HFFc6 (cell line): ENCODE measurements at places on chromosomes 13 and 19. TPM values are rescaled to one million over a fixed set of nuclear protein-coding genes. Genes with fewer than 3 reads are reported as not detected.

GRCh38 chr13:47474839-47475238, 526.2 kb downstream of the SUCLA2 start:
- H3K4me1 ChIP-seq, result peaks cover 34% of the 10 kb centered on the region
- H3K27ac ChIP-seq, result no peak overlapping the region
- H3K27me3 ChIP-seq, result no peaks in the 10 kb centered on the region
- peak overlapping the region; percentile 44; the same call in 1 of the 2 replicates for H3K4me3 ChIP-seq
- no peak for DNase-seq

- H3K4me1 ChIP-seq, result peaks cover 15% of the 10 kb centered on the region
- DNase-seq, result no peak
- no peaks in the 10 kb centered on the region; the same call in 1 of the 2 replicates for H3K36me3 ChIP-seq
- H3K27me3 ChIP-seq, result no peaks in the 10 kb centered on the region; the same call in 1 of the 2 replicates
- H3K27ac ChIP-seq, result no peak overlapping the region
- H3K4me3 ChIP-seq, result no peak overlapping the region
These were observed 58.4 kb downstream of the PEPD start for GRCh38 chr19:33463199-33463598.

GRCh38 chr19:11421371-11422098, 2.4 kb upstream of the RGL3 start:
- H3K4me1 ChIP-seq, result peaks cover 10% of the 10 kb centered on the region
- peak overlapping the region; percentile 32; the same call in 1 of the 2 replicates for H3K4me3 ChIP-seq
- H3K27me3 ChIP-seq, result peaks cover 8% of the 10 kb centered on the region; the same call in 1 of the 2 replicates
- H3K36me3 ChIP-seq, result no peaks in the 10 kb centered on the region
- DNase-seq, result no peak
- no peak overlapping the region for H3K27ac ChIP-seq

DNA sequence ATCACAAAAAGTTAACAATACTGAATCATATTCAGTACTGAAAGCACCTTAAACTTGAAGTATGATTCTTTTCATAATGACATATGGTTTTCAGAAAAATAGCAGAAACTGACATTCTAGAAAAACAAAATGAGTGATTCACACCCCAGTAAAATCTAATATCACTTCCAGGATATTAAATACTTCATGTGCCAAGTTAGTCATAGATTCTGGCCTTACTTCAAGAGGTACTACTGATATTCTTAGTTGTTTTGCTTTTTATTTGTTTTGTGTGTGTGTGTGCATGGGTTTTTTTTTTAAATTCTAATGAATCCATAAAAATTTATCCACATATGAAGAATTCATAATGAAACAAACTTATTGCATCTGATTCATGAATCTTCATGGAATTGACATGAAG, 207.9 kb upstream of the UFM1 start:
- no peak overlapping the region for H3K27ac ChIP-seq
- no peaks in the 10 kb centered on the region for H3K4me1 ChIP-seq
- H3K27me3 ChIP-seq, result no peaks in the 10 kb centered on the region
- no peak for DNase-seq

DNA sequence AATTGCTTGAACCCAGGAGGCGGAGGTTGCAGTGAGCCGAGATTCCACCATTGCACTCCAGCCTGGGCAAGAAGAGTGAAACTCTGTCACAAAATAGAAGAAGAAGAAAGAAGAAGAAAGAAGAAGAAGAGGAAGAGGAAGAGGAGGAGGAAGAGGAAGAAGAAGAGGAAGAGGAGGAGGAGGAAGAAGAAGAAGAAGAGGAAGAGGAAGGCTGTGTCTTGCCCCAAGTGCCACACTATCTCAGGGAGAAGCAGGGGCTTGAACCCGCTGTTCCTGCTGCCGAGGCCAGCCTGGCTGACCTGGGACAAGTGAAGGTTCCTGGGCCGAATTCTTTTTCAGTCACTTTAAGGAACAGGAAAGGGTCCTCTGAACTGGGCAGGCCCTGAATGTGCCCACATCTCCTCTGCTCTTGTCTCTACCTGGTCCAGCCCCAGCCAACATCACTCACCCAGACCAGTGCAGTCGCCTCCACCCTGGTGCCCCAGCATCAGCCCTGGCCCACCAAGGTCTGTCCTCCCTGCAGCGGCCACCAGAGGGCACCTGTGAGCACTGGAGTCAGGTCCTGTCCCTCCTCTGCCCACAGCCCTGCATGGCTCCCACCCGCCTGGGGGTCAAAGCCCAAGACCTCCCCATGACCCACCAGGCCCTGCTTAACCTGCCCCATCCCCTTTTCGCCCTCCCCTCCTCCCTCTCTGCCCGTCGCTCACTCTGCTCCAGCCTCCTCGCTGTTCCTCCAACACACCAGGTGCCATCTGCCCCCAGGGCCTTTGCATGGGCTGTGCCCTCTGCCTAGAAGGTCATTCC, 20.0 kb downstream of the TICAM1 start:
- H3K4me1 ChIP-seq, result peaks cover 43% of the 10 kb centered on the region
- peak overlapping the region; percentile 99 for H3K27ac ChIP-seq
- DNase-seq, result peak; percentile 48

ACP7 gene
- not detected in 3 replicates for total RNA-seq

MBD3L3 gene
- total RNA-seq, result not detected in 3 replicates

DNA sequence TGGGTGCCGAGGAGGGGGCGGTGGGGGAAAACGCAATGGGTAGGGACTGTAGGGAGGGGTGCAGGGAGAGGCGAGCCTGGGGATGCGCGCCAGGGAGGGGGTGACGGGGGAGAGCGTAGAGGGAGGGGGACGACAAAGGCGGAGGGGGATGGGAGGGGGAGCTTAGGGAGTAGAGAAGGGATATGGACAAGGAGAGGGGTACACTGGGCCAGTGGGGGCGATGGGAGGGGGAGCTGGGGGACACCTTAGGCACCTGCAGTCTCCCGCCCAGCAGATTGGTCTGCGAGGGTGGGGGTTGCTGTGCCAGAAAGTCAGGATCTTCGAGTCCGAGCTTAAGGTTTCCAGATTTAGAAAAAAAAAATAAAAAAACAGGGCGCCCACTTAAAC, 15.7 kb downstream of the CCDC124 start:
- H3K4me3 ChIP-seq, result peak overlapping the region; percentile 57
- peaks cover 28% of the 10 kb centered on the region for H3K27me3 ChIP-seq
- DNase-seq, result no peak
- H3K4me1 ChIP-seq, result peaks cover 20% of the 10 kb centered on the region
- no peak overlapping the region for H3K27ac ChIP-seq

DNA sequence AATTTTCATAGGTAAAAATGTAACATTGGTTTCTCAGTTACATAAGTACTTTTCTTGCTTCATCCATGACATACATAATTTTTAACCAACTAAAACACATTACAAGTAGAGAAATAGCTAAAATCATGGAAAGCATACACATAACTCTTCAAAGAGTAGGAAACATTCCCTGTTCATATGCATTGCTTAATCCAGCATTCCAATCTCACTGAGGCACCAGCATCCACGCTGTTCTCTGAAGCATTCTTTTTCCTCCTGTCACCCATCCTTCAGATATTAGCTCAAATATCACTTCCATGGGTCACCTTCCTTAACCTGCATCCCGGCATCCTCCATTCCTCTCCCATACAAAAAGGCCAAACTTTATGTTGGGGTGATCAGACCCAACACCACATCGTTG, 79.1 kb downstream of the ZNF254 start:
- no peaks in the 10 kb centered on the region for H3K27me3 ChIP-seq
- no peaks in the 10 kb centered on the region; the same call in 1 of the 2 replicates for H3K36me3 ChIP-seq
- H3K4me1 ChIP-seq, result no peaks in the 10 kb centered on the region

FOSB gene
- total RNA-seq, result 34.6 to 63.3 TPM (median 39.5 TPM) in 3 replicates

CEACAM3 gene
- total RNA-seq, result not detected in 3 replicates

MAMSTR gene
- total RNA-seq, result 2.5 and 2.7 TPM in 2 replicates

GRCh38 chr13:95842898-95843297, 166.0 kb downstream of the DNAJC3 start:
- DNase-seq, result no peak
- no peak overlapping the region for H3K27ac ChIP-seq
- peaks cover 44% of the 10 kb centered on the region for H3K36me3 ChIP-seq
- H3K4me1 ChIP-seq, result no peaks in the 10 kb centered on the region
- no peaks in the 10 kb centered on the region for H3K27me3 ChIP-seq

DNA sequence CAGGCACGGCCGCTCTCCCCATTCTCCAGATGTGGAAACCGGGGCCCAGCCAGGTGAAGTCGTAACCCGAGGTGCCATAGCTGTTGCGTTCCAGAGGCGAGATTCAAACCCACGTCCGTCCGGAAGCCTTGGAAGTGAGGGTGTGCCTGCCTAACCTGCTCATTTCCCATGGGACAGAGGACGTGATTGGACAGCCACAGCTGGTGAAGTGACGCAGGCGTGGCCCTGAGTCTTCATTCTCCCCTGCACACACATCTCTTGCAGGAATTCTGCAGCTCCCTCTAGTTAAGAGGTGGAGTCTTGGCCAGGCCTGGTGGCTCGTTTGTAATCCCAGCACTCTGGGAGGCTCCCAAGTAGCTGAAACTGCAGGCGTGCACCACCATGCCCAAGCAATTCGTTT, 16.8 kb downstream of the MEIS3 start:
- peaks cover 9% of the 10 kb centered on the region for H3K27me3 ChIP-seq
- no peak for DNase-seq

GRCh38 chr13:44142941-44143665, 230.5 kb upstream of the SERP2 start:
- no peak overlapping the region for H3K27ac ChIP-seq
- no peaks in the 10 kb centered on the region for H3K36me3 ChIP-seq
- no peak for DNase-seq
- H3K4me3 ChIP-seq, result no peak overlapping the region; the same call in 1 of the 2 replicates

DNA sequence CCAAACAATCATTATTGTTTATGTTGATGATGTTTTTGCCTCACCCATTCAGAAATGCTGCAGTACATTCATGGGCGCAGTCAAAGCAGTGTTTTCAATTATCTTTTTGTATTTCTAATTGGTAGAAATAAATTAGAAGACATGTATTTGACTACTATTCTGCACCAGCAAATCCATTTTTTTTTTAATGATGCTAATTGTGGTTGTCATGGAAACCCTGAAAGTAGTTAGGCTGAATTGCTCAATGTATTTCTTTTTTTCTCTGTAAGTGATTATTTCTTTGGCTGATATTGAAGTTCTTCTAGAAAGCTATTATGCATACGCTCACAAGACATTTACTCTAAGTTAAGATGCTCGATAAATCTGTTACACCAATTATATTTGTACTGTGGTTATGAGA, 101.2 kb downstream of the RFC3 start:
- no peaks in the 10 kb centered on the region for H3K36me3 ChIP-seq
- peaks cover 20% of the 10 kb centered on the region for H3K4me1 ChIP-seq
- peak overlapping the region; percentile 37; the same call in 1 of the 2 replicates for H3K4me3 ChIP-seq
- peaks cover 2% of the 10 kb centered on the region for H3K27me3 ChIP-seq
- DNase-seq, result no peak
- H3K27ac ChIP-seq, result no peak overlapping the region

ZNF490 gene
- total RNA-seq, result 7.5 and 8.5 TPM in 2 replicates

DNA sequence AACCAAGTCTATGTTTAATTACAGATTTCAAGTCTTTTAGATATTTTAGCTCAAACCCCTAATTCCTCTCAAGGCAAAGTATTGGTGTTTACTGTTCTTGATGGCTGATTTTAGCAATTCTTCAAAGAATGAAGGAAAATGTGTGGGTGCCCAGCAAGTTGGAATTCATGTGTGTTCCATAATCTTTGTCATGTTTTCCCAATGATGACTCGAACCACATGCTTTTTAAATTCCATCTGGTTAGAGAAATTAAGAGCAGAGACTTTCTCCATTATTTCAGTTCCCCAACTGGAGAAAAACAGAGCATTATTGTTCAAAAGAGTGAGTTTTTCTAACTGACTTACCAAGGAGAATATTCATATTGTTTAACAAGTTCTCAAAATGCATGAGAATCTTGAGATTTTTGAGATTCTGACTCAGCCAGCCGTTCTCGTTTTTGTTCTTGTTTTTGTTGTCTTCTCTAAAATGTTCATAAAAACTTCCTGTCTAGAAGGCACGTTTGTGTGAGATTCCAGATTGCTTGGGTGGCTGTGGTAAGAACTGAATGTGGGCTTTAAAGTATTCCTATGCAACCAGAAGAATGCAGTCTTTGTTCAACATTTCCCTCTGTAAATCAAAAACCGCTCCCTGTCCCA, 404.7 kb downstream of the IRS2 start:
- peak; percentile 83 for DNase-seq
- no peaks in the 10 kb centered on the region; the same call in 1 of the 2 replicates for H3K27me3 ChIP-seq
- H3K27ac ChIP-seq, result peak overlapping the region; percentile 83
- H3K4me3 ChIP-seq, result peak overlapping the region; percentile 53
- no peaks in the 10 kb centered on the region for H3K36me3 ChIP-seq
- H3K4me1 ChIP-seq, result peaks cover 57% of the 10 kb centered on the region

DNA sequence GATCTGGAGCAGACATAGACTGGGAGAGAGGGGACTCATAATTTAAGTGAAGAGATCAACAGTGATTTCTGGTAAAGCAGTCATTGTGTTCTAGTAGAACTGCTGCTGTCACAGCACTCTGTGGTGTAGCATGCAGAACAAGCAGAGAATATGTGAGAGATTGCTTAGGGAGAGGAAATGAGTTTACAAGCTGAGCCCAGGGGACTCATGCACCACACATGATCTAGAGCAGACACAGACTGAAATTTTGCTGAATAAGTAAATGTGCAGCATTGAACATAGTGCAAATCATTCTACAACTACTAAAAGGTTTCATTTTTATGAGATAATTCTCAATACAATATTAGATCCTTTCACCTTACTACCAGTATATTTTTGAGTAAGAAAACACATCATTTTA, 125.7 kb downstream of the MYO16 start:
- no peak overlapping the region for H3K4me3 ChIP-seq
- no peak overlapping the region for H3K27ac ChIP-seq
- no peaks in the 10 kb centered on the region for H3K36me3 ChIP-seq
- no peaks in the 10 kb centered on the region for H3K27me3 ChIP-seq
- H3K4me1 ChIP-seq, result no peaks in the 10 kb centered on the region

GRCh38 chr13:77136902-77137420, 110.0 kb upstream of the FBXL3 start:
- no peak overlapping the region for H3K4me3 ChIP-seq
- H3K27ac ChIP-seq, result peak overlapping the region; percentile 8
- H3K36me3 ChIP-seq, result peaks cover 43% of the 10 kb centered on the region
- H3K4me1 ChIP-seq, result peaks cover 13% of the 10 kb centered on the region
- peaks cover 4% of the 10 kb centered on the region for H3K27me3 ChIP-seq
- DNase-seq, result peak; percentile 33

DNA sequence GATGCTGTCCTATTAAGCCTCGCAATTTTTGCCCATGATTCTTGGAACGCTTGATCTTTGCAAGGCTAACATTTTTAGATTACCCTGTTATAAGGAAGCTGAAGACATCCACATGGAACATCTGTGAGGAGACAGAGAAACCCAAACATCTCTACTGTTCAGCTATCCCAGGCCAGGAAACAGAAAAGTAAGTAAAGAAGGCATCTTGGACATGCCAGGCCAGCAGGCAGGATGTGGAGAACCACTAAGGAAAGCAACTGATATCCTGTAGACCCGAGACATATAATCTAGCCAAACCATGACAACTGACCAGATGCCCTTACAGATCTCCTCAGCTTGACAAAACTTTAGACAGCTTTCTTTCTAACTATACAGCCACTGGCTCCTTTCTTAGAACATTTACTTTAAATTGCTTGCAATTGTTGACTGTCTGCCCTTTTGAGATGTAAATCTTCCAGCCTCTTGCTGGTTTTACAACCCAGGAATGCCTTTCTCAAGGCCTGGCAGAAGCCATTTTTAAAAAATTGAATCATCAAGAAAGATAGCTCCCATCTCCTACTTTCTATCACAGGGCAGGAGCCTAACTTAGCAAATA, 255.8 kb upstream of the DACH1 start:
- no peaks in the 10 kb centered on the region for H3K4me1 ChIP-seq
- no peak for DNase-seq
- H3K27me3 ChIP-seq, result peaks cover 1% of the 10 kb centered on the region; the same call in 1 of the 2 replicates
- H3K27ac ChIP-seq, result no peak overlapping the region
- no peak overlapping the region for H3K4me3 ChIP-seq
- H3K36me3 ChIP-seq, result no peaks in the 10 kb centered on the region
